T-helper 17 cell (primary cell): ENCODE measurements at places on chromosomes 11 and 22.

GRCh38 chr11:7444091-7444981, 41.0 kb upstream of the OLFML1 start:
- DNase-seq: no peak
- H3K4me1 ChIP-seq: peaks cover under 1% of the 10 kb centered on the region
- no peak overlapping the region for H3K4me3 ChIP-seq
- no peak overlapping the region for H3K27ac ChIP-seq
- peaks cover 14% of the 10 kb centered on the region for H3K27me3 ChIP-seq

GRCh38 chr11:35033011-35033410, 106.0 kb upstream of the CD44 start:
- H3K36me3 ChIP-seq: peaks cover 3% of the 10 kb centered on the region
- peak overlapping the region; percentile 10 for H3K27ac ChIP-seq
- H3K4me1 ChIP-seq: peaks cover 36% of the 10 kb centered on the region
- H3K27me3 ChIP-seq: no peaks in the 10 kb centered on the region

GRCh38 chr11:46238967-46239800, 38.3 kb upstream of the CREB3L1 start:
- peaks cover 35% of the 10 kb centered on the region for H3K27me3 ChIP-seq
- H3K4me1 ChIP-seq: peaks cover 23% of the 10 kb centered on the region
- H3K27ac ChIP-seq: no peak overlapping the region
- H3K4me3 ChIP-seq: peak overlapping the region; percentile 57
- DNase-seq: peak; percentile 74
- H3K36me3 ChIP-seq: peaks cover 4% of the 10 kb centered on the region

DNA sequence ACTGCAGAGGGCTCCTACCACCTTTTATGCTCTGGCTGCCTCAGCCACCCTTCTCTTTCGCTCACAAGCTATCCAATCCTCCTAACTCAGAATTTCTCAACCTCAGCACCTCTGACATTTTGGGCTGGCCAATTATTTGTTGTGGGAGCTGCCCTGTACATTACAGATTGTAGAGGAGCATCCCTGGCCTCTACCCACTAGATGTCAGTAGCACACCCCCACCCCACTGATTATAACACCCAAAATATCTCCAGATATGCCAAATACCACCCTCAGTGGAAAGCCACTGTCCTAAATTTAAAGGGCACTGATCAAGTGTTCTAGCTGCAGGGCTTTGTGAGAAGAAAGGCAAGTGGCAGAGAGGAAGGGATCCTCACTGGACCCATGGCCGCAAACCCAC, 443.1 kb downstream of the SOX6 start:
- H3K27ac ChIP-seq: no peak overlapping the region
- H3K27me3 ChIP-seq: peaks cover 3% of the 10 kb centered on the region
- no peak overlapping the region for H3K4me3 ChIP-seq
- no peak for DNase-seq
- no peaks in the 10 kb centered on the region for H3K36me3 ChIP-seq

DNA sequence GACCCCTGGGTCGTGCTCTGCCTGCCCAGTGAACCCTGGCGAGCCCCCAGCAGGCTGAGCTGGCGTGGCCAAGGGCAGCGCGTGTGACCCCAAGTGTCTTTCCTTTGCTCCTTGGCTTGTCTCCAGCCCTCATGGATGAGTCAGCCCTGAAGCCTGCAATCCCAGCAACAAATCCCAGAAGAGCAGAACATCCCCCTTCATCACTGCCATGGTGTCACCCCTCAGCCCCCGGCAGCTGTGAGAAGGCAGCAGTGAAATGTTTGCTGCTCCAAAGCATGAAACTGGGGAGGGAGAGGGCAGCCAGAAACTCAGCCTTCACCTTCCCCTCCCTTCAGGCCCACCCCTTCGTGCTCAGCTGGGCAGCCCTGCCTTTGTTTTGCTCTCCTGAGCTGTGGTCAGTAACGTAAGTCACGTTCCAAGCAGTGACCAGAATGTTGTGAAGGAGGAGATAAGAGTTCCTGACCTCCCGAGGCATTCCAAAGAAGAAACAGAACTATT, 29.8 kb downstream of the ADAMTS15 start:
- DNase-seq: no peak
- H3K4me3 ChIP-seq: no peak overlapping the region
- peaks cover 23% of the 10 kb centered on the region for H3K27me3 ChIP-seq
- H3K27ac ChIP-seq: no peak overlapping the region
- H3K36me3 ChIP-seq: no peaks in the 10 kb centered on the region

DNA sequence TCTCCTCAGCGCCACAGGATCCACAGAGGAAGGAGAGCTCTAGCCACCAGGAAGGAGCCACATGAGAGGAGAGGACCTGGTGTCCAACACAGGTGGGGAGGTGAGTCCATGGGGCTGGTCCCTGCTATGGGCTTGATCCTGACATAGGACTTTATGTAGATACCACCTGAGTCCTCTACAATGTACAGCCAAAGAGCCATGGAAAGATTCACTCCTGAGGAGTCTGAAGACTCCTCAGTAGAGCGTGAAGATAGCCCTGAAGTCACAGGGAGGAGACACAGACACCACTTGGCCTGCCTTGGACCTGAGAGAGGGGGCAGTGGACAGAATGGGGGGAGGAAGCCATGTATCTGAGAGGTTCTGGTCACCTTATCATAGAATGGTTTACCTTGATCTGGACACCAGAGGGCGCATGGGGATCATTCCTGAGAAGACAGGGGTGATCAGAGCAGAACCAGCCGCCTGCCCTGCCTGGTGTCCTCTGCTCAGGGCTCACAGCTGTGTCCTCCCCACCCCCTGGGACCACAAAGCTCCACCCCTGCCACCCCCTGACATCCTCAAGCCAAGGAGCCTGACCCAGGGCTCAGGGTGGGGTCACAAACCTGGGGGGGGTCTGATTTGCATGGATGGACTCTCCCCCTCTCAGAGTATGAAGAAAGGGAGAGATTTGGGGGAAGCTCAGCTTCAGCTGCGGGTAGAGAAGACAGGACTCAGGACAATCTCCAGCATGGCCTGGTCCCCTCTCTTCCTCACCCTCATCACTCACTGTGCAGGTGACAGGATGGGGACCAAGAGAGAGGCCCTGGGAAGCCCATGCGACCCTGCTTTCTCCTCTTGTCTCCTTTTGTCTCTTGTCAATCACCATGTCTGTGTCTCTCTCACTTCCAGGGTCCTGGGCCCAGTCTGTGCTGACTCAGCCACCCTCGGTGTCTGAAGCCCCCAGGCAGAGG, 77.0 kb downstream of the ZNF280B start:
- no peak overlapping the region for H3K27ac ChIP-seq
- no peak overlapping the region for H3K4me3 ChIP-seq
- peaks cover 6% of the 10 kb centered on the region for H3K4me1 ChIP-seq
- H3K36me3 ChIP-seq: no peaks in the 10 kb centered on the region
- peaks cover 49% of the 10 kb centered on the region for H3K27me3 ChIP-seq
- no peak for DNase-seq

DNA sequence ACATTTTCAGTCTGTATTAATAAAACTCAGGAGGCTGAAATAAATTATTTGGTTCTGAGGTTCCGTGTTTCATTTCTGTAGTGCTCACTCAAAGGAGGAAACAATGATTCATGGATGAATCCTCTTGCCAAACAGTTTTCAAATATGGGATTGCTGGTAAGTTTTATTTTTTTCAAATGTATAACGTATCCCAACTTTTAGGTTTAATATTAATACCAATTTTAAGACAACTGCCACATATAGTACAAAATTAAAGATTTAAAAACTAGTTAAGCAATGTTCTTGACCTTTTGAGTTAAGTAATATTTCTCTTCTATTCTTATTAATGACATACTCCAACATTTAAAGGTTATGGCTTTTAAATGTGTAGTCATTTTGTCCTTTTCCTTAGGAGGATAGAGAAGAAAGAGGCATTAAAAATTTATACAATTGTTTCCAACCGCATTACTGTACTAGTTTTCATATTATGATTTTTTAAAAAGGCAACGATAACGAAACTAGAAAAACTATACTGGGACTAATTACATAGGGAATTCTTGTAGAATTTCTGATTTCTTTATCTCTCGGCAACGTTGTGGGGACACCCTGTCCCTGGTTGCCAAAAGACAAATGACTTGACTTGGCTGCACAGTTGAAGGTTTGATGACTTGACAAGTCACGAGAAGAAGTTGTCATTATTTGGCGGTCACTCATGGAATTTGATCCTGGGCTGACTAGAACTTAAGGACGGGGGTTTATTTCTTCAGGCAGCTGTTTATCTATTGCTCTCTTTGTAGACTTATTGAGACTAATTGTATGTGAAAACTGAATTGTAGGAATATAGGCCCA, 69.1 kb upstream of the ADSL start:
- H3K27ac ChIP-seq: peak overlapping the region; percentile 97
- peaks cover 5% of the 10 kb centered on the region for H3K36me3 ChIP-seq
- H3K4me1 ChIP-seq: peaks cover 37% of the 10 kb centered on the region
- H3K27me3 ChIP-seq: no peaks in the 10 kb centered on the region
- DNase-seq: no peak
- H3K4me3 ChIP-seq: no peak overlapping the region

DNA sequence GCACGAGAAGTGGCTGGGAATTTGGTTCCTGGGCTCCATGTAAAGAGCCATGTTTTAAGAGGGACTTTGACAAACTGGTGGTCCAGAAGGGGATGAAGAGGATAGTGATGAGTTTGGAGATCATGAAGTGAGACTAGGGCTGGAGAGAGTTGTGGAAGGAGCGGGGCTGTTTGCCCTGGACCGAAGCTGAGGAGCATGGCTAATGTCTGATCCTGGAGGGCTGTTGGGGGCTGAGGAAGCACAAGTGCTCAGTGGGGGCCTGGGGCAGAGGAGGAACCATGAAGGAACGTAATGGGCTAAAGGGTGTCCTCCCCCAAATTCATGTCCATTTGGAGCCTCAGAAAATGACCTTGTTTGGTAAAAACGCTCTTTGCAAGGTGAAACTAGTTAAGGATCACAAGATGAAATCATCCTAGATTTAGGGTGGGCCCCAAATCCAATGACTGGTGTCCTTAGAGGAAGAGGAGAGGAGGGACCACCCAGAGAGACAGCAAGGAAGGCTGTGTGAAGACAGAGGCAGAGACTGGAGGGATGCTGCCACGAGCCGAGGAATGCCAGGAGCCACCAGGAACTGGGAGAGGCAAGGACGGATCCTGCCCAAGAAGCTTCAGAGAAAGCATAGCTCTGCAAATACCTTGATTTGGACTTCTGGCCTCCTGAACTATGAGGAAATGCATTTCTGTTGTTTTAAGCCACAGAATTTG, 107.3 kb upstream of the LMO1 start:
- no peaks in the 10 kb centered on the region for H3K4me1 ChIP-seq
- no peak overlapping the region for H3K4me3 ChIP-seq
- no peak overlapping the region for H3K27ac ChIP-seq

- no peak within 1 kb of the TSS for H3K27ac ChIP-seq
- H3K36me3 ChIP-seq: peaks cover 5% of the 10 kb centered on the region
- DNase-seq: no peak
- peaks cover 23% of the 10 kb centered on the region for H3K27me3 ChIP-seq
Observed at GRCh38 chr11:60455531-60456042, at the start of gene MS4A1. MS4A1 (plus strand) TSS chr11:60455847; CDS start chr11:60462375, 6,528 bp downstream.

DNA sequence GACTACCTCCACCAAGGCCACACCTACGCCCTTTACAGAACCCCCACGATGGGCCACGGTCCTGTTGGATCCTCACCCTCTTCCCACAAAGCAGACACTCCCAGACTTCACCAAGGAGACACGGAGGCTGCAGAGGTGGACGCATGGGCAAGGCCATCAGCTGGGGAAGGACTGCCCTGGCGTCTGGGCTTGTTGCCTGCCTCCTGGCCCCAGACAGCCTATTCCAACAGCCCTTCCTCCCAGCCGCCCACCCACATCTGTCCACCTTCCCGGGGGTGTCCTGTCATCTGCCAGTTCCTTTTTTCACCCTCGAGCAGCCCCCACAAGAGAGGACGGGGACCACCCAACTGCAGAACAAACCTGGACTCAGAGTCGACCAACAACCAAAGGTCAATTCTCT, 28.9 kb upstream of the TH start:
- no peak for DNase-seq
- H3K27me3 ChIP-seq: peaks cover 14% of the 10 kb centered on the region
- no peak overlapping the region for H3K4me3 ChIP-seq
- H3K27ac ChIP-seq: no peak overlapping the region
- H3K4me1 ChIP-seq: peaks cover 13% of the 10 kb centered on the region

DNA sequence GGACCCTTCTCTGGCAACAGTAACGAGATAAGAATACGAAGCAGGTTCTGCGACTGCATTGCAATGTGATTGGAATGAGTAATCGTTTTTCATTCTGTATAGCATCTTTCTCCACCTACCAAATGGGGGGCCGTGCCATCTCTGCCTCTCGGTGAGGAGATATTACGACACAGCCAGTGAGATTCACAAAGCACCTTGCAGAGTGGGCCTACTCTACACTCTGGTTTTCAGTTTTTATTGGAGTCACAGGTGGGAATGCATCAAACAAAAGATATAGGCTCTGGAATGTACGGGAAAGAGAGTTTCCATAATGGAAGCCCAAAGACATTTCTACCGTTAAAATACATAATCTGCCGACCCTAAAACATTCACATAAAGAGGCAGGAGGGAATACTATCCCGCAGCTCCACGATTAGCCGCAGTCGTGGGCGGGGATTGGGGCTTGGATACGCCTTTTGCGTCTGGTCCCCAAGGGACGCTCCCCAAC, 423 bp upstream of the RTN3 start:
- H3K27me3 ChIP-seq: no peaks in the 10 kb centered on the region
- H3K4me1 ChIP-seq: peaks cover 22% of the 10 kb centered on the region
- no peak for DNase-seq
- H3K27ac ChIP-seq: peak overlapping the region; percentile 94

GRCh38 chr11:71563406-71563805, 2.0 kb upstream of the KRTAP5-10 start:
- peaks cover 10% of the 10 kb centered on the region for H3K4me1 ChIP-seq
- H3K27ac ChIP-seq: no peak overlapping the region
- H3K4me3 ChIP-seq: no peak overlapping the region
- DNase-seq: no peak
- peaks cover 16% of the 10 kb centered on the region for H3K36me3 ChIP-seq
- H3K27me3 ChIP-seq: peaks cover 73% of the 10 kb centered on the region

GRCh38 chr11:94922321-94923003, 50.9 kb downstream of the CWC15 start:
- H3K27ac ChIP-seq: no peak overlapping the region
- H3K36me3 ChIP-seq: peaks cover 3% of the 10 kb centered on the region
- H3K4me1 ChIP-seq: peaks cover 23% of the 10 kb centered on the region
- peaks cover 7% of the 10 kb centered on the region for H3K27me3 ChIP-seq
- DNase-seq: no peak
